ENCODE measurements at places on chromosomes 13 and 19. TPM values are rescaled to one million over a fixed set of nuclear protein-coding genes. Genes with fewer than 3 reads are reported as not detected.

DNA sequence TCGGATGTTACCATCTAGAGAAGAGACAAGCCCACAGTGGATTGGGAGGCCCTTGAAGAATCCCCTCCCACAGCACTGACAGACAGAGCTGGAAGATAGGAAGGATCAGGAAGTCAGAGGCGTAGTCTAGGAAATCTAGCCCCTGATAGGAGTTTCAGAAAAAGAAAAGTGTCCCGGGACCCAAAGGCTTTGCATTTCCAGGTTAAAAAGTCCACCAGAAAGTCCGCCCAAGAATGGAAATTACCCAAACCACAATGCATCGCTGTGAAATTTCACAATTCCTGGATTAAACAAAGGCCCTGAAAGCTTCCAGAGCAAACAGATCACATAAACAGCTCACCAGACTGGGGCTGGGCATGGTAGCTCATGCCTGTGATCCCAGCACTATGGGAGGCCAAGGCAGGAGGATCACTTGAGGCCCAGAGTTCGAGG is 146.9 kb downstream of the KDM4B start:
- DNase-seq, result peak; percentile 65

- DNase-seq, result no peak
These were observed 6.9 kb downstream of the EFNA2 start for GRCh38 chr19:1292419-1293151.

Gene PSG7
- polyA plus RNA-seq, result not detected

Gene CEACAM6
- polyA plus RNA-seq, result not detected

DNA sequence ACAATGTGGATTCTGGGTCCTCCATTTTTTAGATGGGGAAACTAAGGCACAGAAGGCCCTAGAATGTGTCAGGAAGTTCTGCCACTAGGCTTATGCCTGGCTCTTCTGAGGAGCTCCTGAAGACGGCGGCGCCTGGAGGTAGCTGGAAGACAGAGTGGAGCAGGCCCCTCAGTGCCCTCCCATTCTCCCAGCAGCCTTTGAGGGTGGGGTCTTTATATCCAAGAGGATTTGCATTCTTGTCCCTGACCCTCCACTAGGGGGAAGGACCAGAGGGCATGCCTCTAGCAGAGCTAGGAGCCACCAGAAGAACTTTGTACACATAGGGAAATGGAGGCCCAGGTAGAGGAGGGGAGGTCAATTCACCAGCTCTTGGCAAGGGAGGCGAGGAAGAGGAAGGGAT is 9.4 kb downstream of the CELF5 start:
- DNase-seq, result no peak

Gene RDH8
- polyA plus RNA-seq, result not detected

GRCh38 chr13:98845742-98846141 is 93.3 kb upstream of the SLC15A1 start:
- DNase-seq, result no peak

- DNase-seq, result no peak
These were observed 9.0 kb upstream of the KCNN1 start for GRCh38 chr19:17957885-17958284.

Gene PLK5
- polyA plus RNA-seq, result not detected

DNA sequence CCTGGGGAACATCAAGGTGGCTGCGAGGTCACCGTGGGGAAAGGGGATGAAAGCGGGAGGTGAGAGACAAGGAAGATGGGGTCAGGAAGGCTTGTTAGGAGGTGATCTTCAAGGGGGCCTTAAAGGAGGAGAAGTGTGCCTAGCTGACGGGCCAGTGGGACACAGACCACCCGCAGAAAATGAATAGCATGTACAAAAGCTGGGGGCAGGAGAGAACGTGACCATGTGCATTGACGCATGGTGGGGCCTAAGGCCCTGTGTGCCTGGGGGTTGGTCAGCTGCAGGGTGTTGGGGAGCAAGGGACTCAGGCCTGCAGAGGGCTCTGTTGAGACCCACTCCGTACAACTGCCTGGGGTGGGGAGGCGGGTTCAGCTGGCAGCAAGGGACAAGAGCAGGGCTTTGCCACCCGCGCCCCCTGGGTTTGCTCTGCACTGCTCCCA is 5.9 kb downstream of the RAB8A start:
- no peak for DNase-seq

- no peak for DNase-seq
These were observed 84.9 kb downstream of the CHST8 start for GRCh38 chr19:33706631-33707030.

DNA sequence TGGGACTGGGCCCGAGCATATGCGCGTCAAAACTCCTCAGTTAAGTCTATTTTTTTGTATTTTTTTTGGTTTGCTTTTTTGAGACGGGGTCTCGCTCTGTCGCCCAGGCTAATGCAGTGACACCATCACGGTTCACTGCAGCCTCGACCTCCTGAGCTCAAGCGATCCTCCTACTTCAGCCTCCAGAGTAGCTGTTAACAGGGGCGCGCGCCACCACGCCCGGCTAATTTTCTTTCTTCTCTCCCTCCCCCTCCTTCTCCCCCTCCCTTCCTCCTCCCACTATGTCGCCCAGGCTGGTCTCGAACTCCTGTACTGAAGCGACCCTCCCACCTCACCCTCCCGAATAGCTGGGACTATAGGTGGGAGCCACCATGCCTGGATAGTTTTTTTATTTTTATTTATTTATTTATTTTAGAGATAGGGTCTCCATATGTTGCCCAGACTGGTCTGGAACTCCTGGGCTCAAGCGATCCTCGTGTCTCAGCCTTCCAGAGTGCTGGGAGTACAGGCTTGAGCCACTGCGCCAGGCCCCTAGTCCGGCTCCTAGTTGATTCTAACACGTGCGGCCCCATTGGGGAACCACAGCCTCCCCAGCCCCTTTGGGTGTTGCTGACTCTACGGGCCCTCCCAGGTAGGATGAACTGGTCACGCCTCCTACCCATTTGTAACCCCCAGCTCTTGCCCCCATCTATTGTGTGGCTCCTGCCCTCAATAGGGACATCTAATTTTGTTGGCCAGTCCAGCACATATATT is 806 bp upstream of the ZNF837 start:
- DNase-seq, result no peak

DNA sequence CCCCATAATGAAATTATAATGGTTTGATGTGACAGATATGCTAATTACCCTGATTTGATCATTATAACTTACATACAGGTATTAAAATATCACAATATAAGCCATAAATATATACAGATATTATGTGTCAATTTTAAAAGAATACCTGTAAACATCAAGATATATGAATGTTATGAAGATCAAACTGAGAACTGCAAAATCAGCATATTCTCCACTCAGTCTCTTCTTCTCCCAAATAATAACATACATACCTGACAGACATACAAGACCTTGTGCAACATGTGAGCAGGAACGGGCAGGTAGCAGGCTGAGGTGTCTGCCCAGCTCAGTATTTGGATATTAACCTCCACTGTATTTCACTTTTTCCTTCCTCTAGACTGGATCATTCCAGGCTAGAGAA is 547.2 kb downstream of the UQCRFS1 start:
- no peak for DNase-seq

DNA sequence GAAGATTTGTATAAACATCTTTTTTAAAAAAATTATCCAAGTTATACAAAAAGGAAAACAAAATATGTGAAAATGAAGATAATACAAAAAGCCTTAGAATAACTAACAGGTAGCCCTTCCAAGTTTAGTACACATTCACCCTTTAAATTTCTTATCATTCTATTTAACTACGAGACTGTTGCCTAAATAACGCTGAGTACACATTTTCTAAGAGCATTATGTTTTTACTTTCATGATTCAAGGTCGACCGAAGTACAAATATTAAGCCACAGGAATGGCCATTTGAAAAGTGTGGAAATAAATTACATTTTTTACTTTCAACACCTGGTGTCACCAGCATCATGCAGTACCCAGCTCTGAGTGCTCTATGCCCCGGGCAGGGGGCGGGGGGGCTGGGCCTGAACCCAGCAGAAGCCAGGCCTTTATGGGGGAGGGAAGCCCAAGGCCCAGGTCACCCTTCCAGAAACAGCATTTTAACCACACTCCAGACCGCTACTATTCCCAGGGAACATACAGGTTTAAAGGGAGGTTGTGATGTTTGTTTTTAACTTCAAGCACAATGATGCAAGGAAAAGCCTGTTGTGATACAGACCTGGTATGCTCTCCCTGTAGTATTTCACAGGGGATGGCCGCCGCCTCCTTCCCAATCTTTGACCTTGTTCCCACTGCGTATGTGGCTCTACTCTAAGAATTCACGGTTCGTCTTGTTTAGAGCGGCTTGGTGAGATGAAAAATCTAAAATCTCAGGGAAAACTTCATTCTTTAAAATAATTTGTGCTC is 24.0 kb downstream of the GGACT start:
- DNase-seq, result no peak

DNA sequence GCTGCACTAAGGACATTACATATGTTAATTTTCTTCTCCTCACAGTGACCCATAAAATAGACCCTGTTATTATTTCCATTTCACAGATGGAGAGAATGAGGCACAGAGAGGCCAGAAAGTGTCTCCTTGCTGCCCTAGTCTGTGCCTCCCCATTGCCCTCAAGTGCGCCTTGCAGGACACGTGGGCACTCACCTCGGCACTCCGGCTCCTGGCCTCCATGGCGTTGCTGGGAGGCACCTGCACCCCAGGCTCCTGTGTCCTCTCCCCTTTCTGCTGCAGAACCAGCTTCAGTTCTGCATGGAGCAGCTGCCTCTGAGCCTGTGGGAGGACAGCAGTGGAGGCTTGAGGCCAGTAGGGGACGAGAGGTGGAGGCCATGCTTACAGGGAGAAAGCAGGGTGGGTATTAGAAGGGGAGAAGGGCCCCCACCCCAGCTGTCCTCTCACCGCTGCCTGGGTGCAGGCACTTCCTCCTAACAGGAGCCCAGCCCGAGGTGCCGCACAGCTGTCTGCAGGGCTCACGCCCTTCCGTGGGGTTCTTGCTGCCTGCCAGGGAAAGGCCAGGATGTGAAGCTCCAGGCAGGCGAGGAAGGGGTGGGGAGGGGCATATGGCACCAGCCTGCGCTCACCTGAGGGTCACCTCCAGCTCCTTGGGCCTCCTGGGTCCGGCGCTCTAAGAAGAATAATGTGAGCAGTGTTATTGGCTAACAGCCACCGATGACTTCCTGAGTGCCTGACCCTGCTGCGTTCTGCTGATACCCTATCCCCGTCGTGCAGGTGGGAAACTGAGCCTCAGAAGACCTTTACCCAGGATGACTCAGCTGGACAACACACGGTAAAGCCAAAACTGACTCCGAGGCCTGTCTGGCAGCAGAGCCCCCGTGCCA is 5.2 kb downstream of the PRX start:
- no peak for DNase-seq

All from GM23248 (cell line).